ENCODE measurements at places on chromosomes 5 and 9. TPM values are rescaled to one million over a fixed set of nuclear protein-coding genes. Genes with fewer than 3 reads are reported as not detected.

GRCh38 chr5:155953335-155953734 is 373.6 kb upstream of the SGCD start:
- no peaks in the 10 kb centered on the region for H3K27me3 ChIP-seq
- H3K36me3 ChIP-seq, result no peaks in the 10 kb centered on the region
- H3K4me3 ChIP-seq, result no peak overlapping the region
- H3K27ac ChIP-seq, result no peak overlapping the region
- no peak for DNase-seq
- H3K4me1 ChIP-seq, result no peaks in the 10 kb centered on the region

DNA sequence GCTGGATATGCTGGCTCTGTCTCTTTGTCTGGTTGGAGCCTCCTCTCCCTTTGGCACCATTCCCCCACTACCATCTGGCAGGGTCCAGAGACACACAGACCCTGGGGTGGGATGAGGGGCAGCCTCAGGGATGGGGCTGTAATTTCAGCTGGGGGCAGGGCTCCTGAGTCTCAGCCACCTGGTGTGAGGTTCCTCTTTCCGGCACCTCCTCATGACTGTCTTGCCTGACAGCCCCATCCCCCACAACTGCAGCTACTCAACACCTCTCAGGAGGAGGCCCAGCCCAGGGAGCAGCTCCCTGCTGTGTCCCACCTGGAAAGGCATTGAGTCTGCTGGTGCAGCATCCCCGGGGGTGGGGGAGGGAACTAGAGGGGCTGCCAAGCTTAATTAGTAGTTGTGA is 11.7 kb upstream of the RPS14 start:
- DNase-seq, result no peak
- H3K4me3 ChIP-seq, result no peak overlapping the region
- H3K36me3 ChIP-seq, result no peaks in the 10 kb centered on the region
- H3K27me3 ChIP-seq, result no peaks in the 10 kb centered on the region

DNA sequence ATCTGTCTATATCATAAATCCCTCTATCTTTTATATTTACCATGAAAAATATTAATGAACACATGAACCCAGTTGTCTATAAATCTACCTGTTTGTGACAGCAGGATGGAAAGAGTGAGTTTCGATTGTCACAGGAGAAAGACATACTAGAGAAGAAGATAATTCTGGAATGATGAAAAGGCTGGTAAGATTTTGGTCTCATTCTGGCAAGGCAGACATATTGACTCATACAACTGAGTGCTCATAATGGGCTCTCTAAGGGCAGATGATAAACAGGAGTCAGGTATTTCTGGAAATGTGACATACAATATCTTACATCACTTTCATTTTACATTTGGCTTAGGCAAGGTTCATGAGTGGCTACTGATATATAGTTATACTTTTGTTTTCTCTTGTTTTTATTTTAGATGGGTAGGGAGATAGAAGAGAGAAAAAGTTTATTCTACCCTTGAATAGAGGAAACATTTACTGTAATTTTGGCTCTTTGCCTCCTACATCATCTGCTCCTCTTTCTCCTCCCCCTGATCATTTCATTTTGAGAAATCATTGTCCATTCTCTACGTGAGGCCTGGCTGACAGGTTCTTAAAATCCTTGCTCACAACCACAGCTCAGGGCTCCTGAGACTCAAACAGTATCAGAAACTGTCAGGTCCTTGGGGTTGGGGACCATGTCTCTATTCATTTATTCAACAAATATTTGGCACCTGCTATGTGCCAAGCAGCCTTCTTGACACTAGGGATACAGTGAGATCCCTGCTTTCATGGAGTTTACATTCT is 14.4 kb downstream of the ELOVL7 start:
- no peak overlapping the region for H3K27ac ChIP-seq
- DNase-seq, result no peak
- H3K36me3 ChIP-seq, result no peaks in the 10 kb centered on the region
- no peaks in the 10 kb centered on the region for H3K4me1 ChIP-seq
- peaks cover 21% of the 10 kb centered on the region for H3K27me3 ChIP-seq
- no peak overlapping the region for H3K4me3 ChIP-seq

DNA sequence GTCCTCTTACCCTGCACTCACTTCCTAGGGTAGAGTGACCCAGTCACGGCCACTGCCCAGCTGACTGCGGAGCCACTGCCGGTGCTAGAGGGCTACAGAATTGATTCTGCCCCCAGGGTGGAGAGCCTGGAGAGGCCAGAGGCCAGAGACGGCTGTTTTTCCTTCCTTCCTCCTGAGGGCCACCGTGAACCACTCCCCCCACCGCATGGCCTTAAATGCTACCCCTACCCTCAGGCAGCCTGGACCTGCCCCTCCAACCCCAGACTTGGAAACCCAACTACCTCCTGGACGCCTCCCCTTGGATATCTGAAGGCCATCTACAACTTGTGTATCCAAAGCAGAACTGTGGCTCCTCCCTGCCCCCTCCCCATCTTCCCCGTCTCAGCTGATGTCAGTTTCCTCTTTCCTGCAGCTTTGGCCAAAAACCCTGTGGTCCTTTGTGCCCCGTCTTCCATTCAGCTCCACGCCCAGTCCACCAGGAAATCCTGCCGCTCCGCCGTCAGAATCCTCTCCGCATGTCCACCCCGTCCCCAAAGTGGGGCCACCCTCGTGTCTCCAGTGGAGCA is 16.3 kb downstream of the SH2D3C start:
- H3K27me3 ChIP-seq, result no peaks in the 10 kb centered on the region
- no peaks in the 10 kb centered on the region for H3K36me3 ChIP-seq
- no peak overlapping the region for H3K27ac ChIP-seq
- DNase-seq, result no peak
- no peak overlapping the region for H3K4me3 ChIP-seq
- H3K4me1 ChIP-seq, result no peaks in the 10 kb centered on the region

DNA sequence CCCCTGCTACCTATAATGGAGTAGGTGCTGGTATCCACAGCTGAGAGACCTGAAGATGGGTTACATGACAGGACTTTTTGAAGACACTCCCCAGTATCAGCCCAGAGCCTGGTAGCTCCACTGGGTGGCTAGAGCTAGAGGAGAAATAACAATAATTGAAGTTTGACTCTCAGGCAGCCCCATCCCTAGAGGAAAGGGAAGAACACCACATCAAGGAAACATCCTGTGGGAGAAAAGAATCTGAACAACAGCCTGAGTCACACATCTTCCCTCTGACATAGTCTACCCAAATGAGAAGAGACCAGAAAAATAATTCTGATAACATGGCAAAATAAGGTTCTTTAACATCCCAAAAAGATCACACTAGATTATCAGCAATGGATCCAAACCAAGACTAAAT is 432.1 kb downstream of the CDH18 start:
- no peak overlapping the region for H3K27ac ChIP-seq
- H3K36me3 ChIP-seq, result no peaks in the 10 kb centered on the region
- no peak overlapping the region for H3K4me3 ChIP-seq
- DNase-seq, result no peak
- H3K4me1 ChIP-seq, result no peaks in the 10 kb centered on the region

GRCh38 chr5:178788381-178789085 is 58.1 kb upstream of the ZNF354A start:
- H3K27me3 ChIP-seq, result no peaks in the 10 kb centered on the region
- H3K4me3 ChIP-seq, result no peak overlapping the region
- no peaks in the 10 kb centered on the region for H3K36me3 ChIP-seq
- H3K4me1 ChIP-seq, result no peaks in the 10 kb centered on the region
- DNase-seq, result no peak
- H3K27ac ChIP-seq, result no peak overlapping the region

DNA sequence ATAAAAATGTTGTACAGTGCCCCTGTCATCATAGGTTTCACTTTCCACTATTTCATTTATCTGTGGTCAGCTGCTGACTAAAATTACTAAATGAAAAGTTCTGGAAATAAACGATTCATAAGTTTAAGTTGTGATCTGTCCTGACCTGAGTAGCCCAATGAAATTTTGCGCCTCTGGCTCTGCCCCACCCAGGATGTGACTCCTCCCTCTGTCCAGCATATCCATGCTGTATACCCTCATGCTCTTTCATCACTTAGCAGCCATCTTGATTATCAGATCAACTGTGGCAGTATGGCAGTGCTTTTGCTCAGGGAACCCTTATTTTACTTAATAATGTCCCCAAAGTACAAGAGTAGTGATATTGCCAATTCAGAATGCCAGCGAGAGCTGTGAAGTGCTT is 97.3 kb downstream of the STARD4 start:
- no peaks in the 10 kb centered on the region for H3K4me1 ChIP-seq
- H3K27ac ChIP-seq, result no peak overlapping the region
- DNase-seq, result no peak
- H3K36me3 ChIP-seq, result no peaks in the 10 kb centered on the region
- H3K4me3 ChIP-seq, result no peak overlapping the region

DNA sequence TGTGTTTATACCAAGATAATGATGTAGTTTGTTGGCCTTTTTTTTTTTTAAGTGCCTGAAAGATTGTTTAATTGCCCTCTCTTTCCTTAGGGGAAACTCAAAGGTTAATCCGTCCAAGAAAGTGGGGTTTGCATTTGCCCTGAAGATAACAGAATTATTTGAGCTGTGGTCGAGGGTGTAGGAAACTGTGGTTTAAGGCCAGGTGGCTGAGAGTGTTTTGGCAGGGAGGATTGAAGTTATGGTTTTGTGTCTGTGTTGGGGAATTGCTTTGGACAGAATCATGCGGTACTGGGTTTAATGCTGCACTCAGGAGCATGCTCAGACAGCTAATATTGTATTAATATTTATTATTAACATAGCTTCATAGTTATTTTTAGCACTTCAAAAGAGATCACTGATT is 509.8 kb downstream of the EBF1 start:
- no peak overlapping the region for H3K27ac ChIP-seq
- no peaks in the 10 kb centered on the region for H3K27me3 ChIP-seq
- no peak for DNase-seq
- no peak overlapping the region for H3K4me3 ChIP-seq

- H3K4me3 ChIP-seq, result no peak overlapping the region
- peaks cover 64% of the 10 kb centered on the region for H3K27me3 ChIP-seq
- no peak overlapping the region for H3K27ac ChIP-seq
- no peak for DNase-seq
- H3K4me1 ChIP-seq, result no peaks in the 10 kb centered on the region
- H3K36me3 ChIP-seq, result no peaks in the 10 kb centered on the region
Measured at GRCh38 chr5:10543585-10544040, 20.3 kb upstream of the ANKRD33B start.

DNA sequence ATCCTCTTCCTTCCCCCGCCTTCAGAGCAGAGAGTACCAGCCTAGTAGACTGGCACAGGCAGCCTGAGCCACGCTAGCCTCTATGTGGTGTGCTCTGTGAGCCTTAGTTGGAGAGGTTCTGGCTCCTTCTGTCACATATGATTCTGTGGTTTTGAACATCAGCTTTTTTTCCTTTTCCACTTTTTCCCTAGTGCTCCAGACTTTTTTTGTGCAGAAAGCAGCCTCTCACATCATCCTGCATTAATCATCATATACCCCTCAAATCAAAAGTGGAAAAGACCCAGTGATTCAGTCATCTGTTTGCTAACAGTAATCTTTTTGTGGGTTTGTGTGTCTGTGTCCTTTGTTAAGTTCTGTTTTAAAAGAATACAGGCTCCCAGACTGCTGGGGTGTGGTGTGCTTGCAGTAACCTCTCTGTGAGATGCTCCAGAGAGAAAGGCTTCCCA is 663.9 kb upstream of the RGMB start:
- no peaks in the 10 kb centered on the region for H3K27me3 ChIP-seq
- no peaks in the 10 kb centered on the region for H3K4me1 ChIP-seq
- H3K27ac ChIP-seq, result no peak overlapping the region
- no peaks in the 10 kb centered on the region for H3K36me3 ChIP-seq

DNA sequence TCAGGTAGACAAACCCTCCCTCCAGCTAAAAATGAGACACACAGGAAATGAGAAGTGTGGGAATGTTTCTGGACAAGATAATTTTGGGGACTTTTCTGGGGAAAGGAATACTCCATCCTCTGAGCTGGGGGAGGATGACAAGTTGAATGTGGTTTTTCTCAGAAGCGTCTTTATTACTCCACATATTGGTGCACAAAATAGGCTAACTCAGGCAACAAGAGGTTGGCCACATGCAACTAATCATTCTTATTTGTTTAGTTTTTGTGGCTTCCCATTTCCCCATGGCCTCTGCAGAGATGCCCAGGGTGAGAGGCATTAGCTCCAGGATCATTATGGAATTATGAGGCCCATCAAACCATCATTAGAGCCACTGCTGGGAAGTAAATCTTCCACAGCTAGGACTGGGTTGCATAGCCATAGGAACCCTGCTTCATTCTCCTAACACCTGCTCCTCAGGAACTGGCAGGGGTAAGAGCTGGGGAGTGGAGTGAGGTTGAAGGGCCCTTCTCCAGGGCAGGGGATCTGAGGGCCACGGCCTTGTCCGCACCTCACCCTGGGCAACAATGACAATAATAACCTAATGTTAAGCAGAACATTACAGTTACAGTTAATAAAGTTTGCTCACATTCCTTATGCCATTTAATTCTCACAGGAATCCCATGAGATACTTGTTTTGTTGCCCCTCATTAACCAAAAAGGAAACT is 9.3 kb upstream of the SIL1 start:
- H3K27ac ChIP-seq, result no peak overlapping the region
- DNase-seq, result no peak
- no peaks in the 10 kb centered on the region for H3K36me3 ChIP-seq
- no peaks in the 10 kb centered on the region for H3K4me1 ChIP-seq
- H3K4me3 ChIP-seq, result no peak overlapping the region

The UNC13B gene
- 19.8 TPM for total RNA-seq

The RMRP gene
- total RNA-seq, result 13,531 TPM

The ENTREP1 gene
- not detected for total RNA-seq

The NXNL2 gene
- total RNA-seq, result 1.3 TPM

Measured in A673 (cell line).